Endodermal cell (in vitro differentiated cells): ENCODE measurements at places on chromosomes 4 and X.
A peak's percentile ranks its signal among the peaks of the same experiment; 100 is the strongest.

DNA sequence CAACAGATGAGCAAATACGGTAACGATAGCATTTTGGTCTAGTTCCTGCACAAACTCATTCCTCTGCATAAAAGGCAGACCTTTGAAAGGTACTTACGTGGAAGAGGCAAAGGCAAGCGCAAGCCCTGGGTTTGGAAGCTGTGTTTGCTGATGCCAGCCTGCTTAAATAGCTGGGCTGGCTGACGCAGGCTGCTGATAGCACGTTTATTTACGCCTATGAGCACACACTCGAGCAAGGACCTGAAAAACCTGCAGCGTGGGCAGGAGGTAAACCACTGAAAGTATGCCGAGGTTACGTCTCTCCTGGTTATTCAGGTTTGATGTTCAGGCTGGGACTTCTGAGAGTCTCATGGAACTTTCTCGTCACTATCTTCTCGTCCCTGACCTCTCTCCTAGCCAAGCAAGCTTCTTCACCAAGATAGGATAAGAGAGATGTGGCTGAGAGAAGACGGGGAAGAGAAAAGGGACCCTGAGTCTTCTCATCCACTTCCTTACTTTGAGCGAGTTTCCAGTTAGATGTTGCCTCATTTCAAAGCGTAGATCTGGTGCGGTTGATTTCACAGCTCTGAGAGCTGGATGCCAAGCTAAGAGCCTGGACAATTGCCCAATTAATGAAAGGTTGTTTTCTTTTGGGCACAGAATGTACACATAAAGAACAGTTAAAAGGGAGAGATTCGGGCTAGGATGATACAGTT is at the start of gene HOPX:
Gene HOPX, minus strand, starts transcription at position 139 of the 695 bp plus-strand sequence. CDS start 23,480 bp downstream, outside the sequence.
- H3K36me3 ChIP-seq = no peaks in the 10 kb centered on the region
- H3K27ac ChIP-seq = no peak within 1 kb of the TSS
- no peaks in the 10 kb centered on the region for H3K27me3 ChIP-seq
- no peak within 1 kb of the TSS for H3K4me3 ChIP-seq
- peaks cover 8% of the 10 kb centered on the region for H3K4me1 ChIP-seq

- no peak for DNase-seq
- no peaks in the 10 kb centered on the region for H3K4me1 ChIP-seq
- no peaks in the 10 kb centered on the region for H3K36me3 ChIP-seq
- no peaks in the 10 kb centered on the region for H3K27me3 ChIP-seq
- H3K27ac ChIP-seq = peak overlapping the region; percentile 88
- H3K4me3 ChIP-seq = no peak overlapping the region
Measured at GRCh38 chr4:185955151-185955770, 113.7 kb upstream of the TLR3 start.

DNA sequence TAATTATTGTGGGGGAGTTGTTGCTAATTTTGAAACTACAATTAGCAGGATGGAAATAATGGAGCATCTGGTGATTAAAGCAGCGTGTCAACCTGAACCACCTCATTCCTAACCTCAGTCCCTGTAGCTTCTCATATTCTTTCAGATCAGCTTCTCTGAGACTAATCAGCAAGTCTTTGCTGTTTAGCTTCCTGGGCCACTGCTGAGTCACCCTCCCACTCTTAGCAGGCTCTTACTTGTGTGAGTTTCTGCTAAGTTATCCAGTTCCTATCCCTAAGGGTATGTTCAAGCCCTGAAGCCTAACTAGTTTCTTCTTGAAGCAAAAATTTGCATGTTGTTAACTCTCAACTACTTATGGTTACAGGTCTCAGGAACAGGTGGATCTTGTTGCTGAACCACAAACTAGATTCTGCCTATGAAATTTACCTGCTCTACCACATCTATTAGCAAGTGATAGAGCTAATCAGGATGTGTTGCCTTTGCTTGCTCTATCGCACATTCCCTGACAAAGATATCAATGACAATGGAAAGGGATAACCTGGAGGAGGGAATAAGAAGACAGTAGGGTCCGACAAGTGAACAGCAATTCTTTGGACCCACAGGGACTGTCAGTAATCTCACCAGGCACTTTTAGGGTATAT is 134.2 kb downstream of the EIF4E start:
- peak overlapping the region; percentile 50 for H3K4me3 ChIP-seq
- peaks cover 28% of the 10 kb centered on the region for H3K4me1 ChIP-seq
- H3K27me3 ChIP-seq = no peaks in the 10 kb centered on the region

- peak overlapping the region; percentile 72 for H3K27ac ChIP-seq
- H3K4me1 ChIP-seq = no peaks in the 10 kb centered on the region
- H3K36me3 ChIP-seq = peaks cover 22% of the 10 kb centered on the region
- no peaks in the 10 kb centered on the region for H3K27me3 ChIP-seq
- H3K4me3 ChIP-seq = peak overlapping the region; percentile 92
Measured at GRCh38 chrX:154761977-154762536, 607 bp upstream of the DKC1 start.

DNA sequence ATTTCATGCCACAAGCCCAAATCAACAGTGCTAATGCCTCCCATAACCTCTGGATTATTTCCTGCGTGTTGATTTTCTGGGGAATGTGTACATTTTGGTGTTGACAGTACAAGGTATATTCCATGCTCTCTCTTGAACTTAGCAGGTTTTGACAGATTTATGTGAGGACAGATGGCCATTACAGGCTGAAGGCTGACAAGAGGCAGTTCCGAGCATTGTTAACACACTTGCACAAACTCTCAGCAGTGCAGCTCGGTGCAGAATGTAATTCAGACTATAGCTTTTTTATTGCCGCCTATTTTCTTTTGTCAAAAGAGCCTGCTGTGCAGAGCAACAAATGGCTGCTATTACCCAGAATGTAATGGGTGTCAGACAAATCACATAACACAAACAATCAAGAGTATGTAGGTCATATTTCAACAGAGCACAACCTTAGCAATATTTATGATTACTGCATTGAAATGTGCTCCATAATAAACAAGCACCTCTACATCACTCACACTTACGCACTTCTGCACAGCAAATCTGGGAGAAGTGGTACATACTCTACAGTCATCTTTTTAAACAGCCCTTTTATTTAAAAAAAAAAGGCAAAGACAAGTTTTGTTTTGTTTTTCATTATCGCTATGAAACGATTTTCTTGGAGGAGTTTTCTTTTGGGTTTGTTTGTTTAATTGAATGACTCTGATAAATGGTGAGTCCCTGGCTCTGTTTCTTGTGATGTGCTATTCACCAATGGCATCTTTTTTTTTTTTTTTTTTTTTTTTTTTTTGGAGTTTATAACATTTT is 71.6 kb downstream of the PPARGC1A start:
- no peak overlapping the region for H3K4me3 ChIP-seq
- H3K27me3 ChIP-seq = no peaks in the 10 kb centered on the region
- H3K4me1 ChIP-seq = peaks cover 6% of the 10 kb centered on the region

DNA sequence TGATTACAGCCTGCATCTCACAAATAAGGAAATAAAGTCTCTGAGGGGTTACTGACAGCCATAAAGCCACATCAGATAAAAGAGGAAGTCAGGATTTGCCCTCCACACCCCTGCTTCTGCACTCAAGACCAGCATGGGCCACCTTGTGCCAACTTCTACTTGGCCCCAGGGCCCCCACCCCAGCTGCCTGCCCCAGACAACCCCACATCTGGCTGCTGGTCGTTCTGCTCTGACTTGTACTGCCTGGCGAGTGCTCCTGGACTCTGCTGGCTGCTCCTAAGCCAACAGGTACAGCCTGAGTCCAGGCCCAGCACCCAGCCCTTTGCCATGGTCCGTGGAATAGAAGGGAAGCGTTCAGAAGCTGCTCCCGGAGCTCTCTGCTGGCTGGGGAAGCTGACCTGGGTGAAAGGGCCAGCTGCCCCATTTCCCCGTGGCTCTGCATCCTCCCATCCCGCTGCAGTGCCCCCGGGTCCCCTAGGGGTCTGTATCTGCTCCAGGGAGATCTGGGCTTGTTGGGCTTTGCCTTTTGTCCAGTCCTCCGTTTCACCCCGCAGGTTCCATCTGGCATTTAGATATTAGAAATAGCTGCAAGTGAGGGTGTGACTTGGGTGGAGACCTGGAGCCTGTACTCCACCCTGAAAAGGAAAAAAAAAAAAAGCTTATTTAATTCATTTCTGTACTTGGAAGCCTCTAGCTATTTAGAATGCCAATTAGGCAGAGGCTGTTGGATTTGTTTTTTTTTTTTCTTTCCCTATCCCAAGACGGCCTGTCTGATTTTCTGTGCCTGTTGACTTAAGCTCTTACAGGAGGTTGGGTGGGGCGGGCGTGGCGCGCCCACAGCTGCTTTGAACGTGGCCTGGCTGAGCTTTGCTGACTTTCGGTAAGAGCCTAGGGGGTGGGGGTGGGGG is 194.7 kb downstream of the PTTG2 start:
- H3K4me3 ChIP-seq = no peak overlapping the region
- H3K36me3 ChIP-seq = no peaks in the 10 kb centered on the region
- DNase-seq = no peak
- no peak overlapping the region for H3K27ac ChIP-seq
- no peaks in the 10 kb centered on the region for H3K4me1 ChIP-seq

DNA sequence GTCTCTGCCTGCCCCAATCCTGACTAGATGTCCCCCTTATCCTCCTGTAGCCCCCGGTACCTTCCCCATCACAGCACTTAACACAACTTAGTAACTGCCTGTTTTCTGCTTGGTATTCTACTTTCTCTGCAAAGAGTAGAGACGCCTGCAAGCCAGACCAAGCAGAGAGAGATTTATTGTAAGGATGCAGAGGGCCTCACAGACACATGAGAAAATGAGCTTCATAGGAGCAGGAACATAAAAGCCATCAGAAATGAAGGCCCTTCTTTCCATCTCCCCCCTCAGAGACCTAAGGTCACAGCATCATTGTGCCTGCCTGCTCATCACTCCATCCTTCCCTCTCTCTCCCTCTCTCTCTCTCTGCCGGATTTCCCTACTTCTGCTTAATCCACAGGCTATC is 305.7 kb upstream of the NOCT start:
- H3K4me1 ChIP-seq = peaks cover 6% of the 10 kb centered on the region
- no peak overlapping the region for H3K27ac ChIP-seq
- DNase-seq = no peak
- H3K36me3 ChIP-seq = no peaks in the 10 kb centered on the region

DNA sequence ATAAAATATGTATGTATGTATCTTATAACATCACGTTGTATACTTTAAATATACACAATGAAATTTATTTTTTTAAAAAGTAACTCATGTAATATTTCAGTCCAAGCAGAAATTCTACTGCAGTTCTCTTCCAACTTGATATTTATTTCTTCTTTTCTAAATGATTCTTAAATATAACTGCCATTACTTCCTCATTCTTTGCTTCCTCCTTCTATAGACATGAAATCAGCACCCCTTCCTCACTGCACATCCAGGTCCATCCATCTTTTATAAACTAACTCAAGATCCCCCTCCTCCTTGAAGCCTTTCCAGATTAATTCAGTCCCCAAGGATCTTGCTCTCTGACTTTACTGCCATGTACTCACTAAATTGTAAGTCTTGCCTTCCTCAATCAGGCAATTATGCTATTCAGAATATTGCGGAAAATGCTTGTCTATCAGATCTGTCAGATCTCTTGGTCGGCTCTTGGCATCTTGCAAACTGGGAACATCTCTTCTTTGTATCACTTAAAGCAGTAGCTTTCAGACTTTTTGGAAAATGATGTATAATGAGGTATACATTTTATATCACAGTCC is 3.7 kb downstream of the GPRIN3 start:
- H3K36me3 ChIP-seq = no peaks in the 10 kb centered on the region
- H3K4me1 ChIP-seq = no peaks in the 10 kb centered on the region
- no peak for DNase-seq

GRCh38 chrX:20225488-20225833 is 41.2 kb downstream of the RPS6KA3 start:
- H3K4me3 ChIP-seq = no peak overlapping the region
- no peak overlapping the region for H3K27ac ChIP-seq
- no peak for DNase-seq
- peaks cover 8% of the 10 kb centered on the region for H3K36me3 ChIP-seq

- DNase-seq = no peak
- H3K27ac ChIP-seq = no peak overlapping the region
- H3K4me1 ChIP-seq = no peaks in the 10 kb centered on the region
- H3K36me3 ChIP-seq = peaks cover 15% of the 10 kb centered on the region
- H3K27me3 ChIP-seq = no peaks in the 10 kb centered on the region
Measured at GRCh38 chrX:45758319-45758718, 557.6 kb upstream of the DIPK2B start.

GRCh38 chrX:46991664-46992063 is 79.4 kb downstream of the JADE3 start:
- no peaks in the 10 kb centered on the region for H3K27me3 ChIP-seq
- no peak overlapping the region for H3K27ac ChIP-seq
- no peaks in the 10 kb centered on the region for H3K4me1 ChIP-seq
- peak; percentile 42 for DNase-seq
- H3K36me3 ChIP-seq = peaks cover 10% of the 10 kb centered on the region

- H3K36me3 ChIP-seq = no peaks in the 10 kb centered on the region
- no peaks in the 10 kb centered on the region for H3K27me3 ChIP-seq
- H3K27ac ChIP-seq = no peak overlapping the region
- H3K4me3 ChIP-seq = no peak overlapping the region
- DNase-seq = peak; percentile 65
- H3K4me1 ChIP-seq = no peaks in the 10 kb centered on the region
Measured at GRCh38 chrX:16993791-16994318, 47.4 kb downstream of the REPS2 start.

DNA sequence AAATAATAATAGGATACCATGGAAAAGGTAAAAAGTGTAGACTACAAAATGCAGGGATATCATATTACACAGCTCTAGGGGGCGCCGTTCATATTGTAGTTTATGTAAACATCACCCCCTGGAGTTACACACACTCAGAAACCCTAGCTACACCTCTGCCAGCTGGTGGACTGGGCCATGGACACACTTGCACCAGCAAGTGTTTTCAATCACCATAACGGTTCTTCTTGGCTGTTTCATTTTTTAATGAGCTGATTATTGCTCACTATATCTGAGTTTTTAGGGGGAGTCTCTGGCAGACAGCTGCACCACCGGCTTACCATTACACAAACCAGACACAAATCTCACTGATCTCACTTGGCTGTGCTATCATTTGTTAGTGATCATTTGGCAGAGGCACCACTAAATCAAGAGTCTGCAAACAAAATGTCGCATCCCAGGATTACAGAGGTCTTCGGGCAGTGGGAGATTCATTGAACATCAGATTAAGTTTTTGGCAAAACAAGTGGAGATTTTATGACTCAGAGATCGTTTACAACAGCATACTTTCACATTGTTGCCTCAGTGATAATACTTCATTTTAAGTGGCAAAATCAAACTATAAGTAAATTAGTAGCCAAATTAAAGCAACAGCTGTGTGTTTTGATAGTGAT is 185.7 kb downstream of the UNC5C start:
- no peak overlapping the region for H3K4me3 ChIP-seq
- no peaks in the 10 kb centered on the region for H3K36me3 ChIP-seq
- H3K27ac ChIP-seq = no peak overlapping the region
- peak; percentile 61 for DNase-seq
- H3K4me1 ChIP-seq = no peaks in the 10 kb centered on the region

DNA sequence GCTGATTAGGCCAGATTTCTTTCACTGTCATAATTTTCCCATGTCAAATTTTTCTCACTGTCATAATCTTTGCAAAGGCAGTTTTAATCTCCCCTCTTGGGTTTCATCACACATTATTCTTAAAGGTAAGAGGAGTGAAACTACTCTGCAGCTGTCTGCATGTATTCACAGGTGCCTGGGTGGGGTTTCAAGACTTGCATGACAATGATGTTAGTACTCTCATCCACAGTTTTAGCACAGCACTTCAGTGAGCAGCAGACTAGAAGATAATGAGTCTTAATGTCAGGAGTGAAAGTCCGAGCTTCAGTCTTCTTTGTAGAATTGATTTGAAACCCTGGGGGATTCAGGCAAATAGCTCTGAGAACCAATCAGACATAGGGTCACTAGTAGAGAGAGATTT is 182.5 kb upstream of the GALNT7 start:
- H3K27me3 ChIP-seq = no peaks in the 10 kb centered on the region
- no peak overlapping the region for H3K27ac ChIP-seq
- H3K36me3 ChIP-seq = no peaks in the 10 kb centered on the region
- no peak for DNase-seq

GRCh38 chr4:169096221-169096620 is 86.2 kb upstream of the CBR4 start:
- DNase-seq = peak; percentile 13
- peaks cover 86% of the 10 kb centered on the region for H3K36me3 ChIP-seq
- H3K27me3 ChIP-seq = no peaks in the 10 kb centered on the region
- H3K4me3 ChIP-seq = no peak overlapping the region
